ENCODE measurements at places on chromosomes 12 and 14.
A peak's percentile ranks its signal among the peaks of the same experiment; 100 is the strongest.

- DNase-seq: no peak
These were observed 1036.1 kb downstream of the TMEM121 start for GRCh38 chr14:106562451-106562850.

- no peak for DNase-seq
These were observed 60.5 kb downstream of the ERGIC2 start for GRCh38 chr12:29320295-29321085.

- no peak for DNase-seq
These were observed 168.2 kb upstream of the GZMB start for GRCh38 chr14:24802236-24802635.

GRCh38 chr12:110012659-110013058 lies 13.4 kb downstream of the ANKRD13A start:
- DNase-seq: no peak

DNA sequence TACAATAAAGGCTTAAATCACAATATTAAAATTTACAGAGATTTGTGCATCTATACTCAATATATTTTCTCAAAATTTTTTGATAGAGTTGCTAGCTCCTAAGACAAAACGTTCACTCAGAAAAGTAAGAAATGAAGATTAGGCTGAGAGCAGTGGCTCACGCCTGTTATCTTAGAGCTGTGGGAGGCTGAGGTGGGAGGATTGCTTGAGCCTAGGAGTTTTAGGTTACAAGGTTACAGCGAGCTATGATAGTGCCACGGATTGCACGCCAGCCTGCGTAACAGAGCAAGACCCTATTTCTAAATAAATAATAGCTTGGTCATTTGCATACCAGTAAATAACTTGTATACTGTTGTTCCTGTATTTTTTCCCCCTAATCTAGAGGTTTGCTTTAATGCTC lies 35.0 kb upstream of the CFL2 start:
- no peak for DNase-seq

DNA sequence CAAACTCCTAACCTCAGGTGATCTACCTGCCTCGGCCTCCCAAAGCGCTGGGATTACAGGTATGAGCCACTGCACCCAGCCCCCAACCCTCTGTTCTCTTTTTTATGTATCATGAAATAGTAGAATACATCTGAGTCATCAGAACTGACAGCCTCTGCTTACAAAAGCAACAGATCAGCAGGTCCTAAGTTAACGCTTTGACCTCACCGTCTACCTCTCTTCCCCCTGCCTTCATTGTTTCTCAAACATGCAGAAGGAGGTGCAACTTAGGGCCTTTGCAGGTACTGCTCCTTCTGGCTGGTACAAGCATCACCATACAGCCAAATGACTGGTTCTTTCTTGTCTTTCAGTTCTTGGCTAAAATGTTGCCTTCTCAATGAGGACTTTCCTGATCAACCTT lies 249.2 kb downstream of the PAWR start:
- DNase-seq: no peak

GRCh38 chr14:24409956-24410355 lies 11.2 kb downstream of the NYNRIN start:
- DNase-seq: peak; percentile 14

DNA sequence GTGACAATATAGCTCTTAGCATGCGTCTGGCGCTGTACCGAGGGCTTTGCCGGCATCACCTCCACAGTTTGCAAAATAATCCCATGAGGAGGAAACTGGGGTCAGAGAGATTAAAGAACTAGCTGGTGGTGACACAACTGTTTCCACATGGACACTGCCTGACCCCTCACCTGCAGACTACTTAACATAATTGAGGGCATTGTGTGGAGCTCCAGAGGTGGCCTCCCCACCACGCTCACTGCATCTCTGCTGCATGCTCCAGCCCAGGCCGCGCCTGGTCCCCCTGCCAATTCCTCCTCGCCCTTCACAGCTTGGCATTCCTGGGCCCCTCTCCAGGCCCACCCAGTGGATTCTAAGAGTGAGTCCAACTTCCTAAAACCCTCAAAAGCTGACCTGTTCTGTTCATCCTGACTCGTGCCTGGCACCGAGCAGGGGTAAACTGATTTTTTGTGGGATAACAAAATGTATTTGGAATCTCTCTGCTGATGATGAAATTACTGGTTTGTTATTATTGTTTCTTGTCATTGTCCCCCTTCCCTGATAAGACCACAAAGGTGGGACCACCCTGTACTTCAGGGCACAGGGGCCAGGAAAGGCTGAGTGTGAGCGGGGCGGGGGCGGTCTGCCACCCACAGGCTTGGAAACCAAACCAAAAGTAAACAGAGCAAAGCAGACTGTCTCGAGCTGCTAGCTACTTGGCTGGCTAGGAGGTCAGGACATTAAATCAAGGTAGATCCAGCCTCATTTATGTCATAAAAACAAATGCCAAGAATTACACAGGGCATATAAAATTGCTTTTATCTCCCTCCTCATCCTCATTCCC lies 40.6 kb downstream of the CHGA start:
- DNase-seq: peak; percentile 53

- no peak for DNase-seq
These were observed 4.7 kb upstream of the PSMA6 start for GRCh38 chr14:35287431-35288013.

DNA sequence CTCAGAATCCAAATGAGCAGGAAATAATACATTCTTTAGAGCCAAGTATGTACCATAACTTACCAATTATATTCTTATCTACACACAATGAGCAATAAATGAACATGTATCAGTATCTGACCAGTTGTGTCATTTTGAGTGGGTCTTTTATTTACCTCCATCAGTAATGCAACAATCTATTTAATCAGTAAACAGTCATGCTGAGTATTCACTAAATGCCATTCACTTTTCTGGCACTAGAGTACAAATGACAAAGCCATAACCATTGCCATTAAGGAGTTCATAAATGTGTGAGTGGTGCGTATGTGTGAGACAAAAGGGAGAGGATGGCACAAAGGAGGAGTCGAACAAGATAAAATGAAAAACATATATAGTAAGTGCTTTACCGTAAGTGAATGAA lies 1.5 kb upstream of the STRAP start:
- DNase-seq: no peak

DNA sequence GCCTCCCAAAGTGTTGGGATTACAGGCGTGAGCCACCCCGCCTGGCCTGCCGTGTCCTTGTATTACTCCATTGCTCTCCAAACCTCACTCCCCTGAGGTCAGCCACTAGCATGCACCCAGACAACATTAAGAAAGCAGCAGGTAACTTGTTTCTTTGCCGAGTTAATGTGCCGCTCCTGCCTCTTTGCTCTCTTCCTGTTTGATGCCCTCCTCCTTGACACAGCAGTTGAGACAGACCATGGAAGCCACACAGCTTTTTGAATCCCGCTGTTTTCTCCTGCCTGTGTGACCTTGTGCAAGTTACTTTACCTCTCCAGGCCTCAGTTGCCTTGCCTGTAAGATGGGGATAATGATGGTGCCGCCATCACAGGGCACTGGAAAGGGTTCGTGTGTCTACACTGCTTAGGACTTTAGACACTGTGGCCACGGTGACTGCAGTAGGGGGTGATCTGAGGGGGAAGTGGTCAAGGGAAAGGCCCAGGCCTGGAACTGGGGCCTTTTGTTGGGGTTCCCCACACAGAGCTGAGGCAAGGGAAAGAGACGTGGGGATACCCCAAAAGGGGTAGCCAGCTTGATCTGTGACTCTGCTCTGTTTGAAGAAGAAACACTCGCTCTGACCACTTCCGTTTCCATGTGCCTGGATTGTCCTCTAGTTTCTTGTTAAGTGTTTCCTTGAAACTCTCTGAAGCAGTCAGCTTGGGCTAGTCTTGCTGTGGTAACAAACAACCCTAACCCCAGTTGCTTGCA lies 69.3 kb downstream of the RIN3 start:
- no peak for DNase-seq

- DNase-seq: no peak
These were observed 76.4 kb upstream of the FAR2 start for GRCh38 chr12:29072631-29073030.

GRCh38 chr12:131389054-131390013 lies 321.6 kb upstream of the SFSWAP start:
- DNase-seq: no peak

GRCh38 chr14:89013098-89013504 lies 188.7 kb downstream of the TTC8 start:
- DNase-seq: no peak

GRCh38 chr14:31457665-31458659 lies 656 bp upstream of the DTD2 start:
- DNase-seq: no peak

GRCh38 chr12:52496590-52497071 lies 3.6 kb upstream of the KRT6A start:
- no peak for DNase-seq

GRCh38 chr12:125871811-125872594 lies 806.8 kb downstream of the AACS start:
- DNase-seq: no peak

- DNase-seq: no peak
These were observed 21.2 kb downstream of the MAX start for GRCh38 chr14:65080960-65081747.

DNA sequence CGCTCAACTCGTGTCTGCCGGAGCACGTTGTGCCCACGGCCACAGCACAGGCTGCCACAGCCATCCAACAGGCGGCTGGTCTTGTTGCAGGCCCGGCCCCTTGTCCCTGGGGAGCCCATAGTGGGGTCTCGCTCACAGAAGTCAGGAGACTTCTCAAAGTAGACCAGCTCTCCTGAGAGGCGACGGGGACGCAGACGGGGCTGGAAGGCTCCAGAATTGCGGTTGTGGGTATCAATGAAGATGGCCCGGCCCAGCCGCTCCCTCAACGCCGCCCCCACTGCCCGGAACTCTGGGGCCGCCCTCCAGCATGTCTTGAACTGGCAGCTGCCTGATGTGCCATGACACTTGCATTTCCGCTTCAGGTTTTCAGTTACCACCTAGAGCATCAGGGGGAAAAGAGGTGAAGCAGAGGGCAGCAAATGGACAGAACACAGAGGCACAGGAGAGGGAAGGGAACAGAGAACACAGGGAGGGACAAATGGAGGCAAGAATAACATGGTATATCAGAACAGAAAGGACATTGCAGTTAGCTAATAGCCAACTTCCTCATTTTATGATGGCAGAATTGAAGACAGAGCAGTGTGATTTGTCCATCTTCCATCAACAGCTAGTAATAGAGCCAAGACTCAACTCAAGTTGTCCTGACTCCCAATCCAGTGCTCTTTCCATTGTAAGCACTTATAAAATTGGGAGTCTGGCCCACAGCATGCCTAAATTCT lies 5.2 kb downstream of the WNT10B start:
- peak; percentile 24 for DNase-seq

- peak; percentile 88 for DNase-seq
These were observed 18.2 kb upstream of the RNASE12 start for GRCh38 chr14:20609215-20610001.

GRCh38 chr12:131112021-131112420 lies 158.3 kb downstream of the ADGRD1 start:
- DNase-seq: no peak

DNA sequence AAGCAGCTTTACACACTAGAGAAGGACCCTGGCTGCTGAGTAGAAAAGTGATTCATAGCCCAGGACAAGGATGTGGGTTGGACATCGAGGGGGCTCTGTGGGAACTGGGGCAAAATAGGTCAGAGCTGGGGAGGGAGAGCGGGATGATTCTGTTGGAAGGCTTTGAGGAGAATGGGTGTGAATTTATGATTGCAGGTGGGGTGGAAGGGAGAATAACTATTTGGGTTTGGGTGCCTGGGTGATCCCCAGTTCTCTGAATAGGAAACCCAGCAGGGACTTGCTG lies 13.1 kb downstream of the SERPINA3 start:
- no peak for DNase-seq

DNA sequence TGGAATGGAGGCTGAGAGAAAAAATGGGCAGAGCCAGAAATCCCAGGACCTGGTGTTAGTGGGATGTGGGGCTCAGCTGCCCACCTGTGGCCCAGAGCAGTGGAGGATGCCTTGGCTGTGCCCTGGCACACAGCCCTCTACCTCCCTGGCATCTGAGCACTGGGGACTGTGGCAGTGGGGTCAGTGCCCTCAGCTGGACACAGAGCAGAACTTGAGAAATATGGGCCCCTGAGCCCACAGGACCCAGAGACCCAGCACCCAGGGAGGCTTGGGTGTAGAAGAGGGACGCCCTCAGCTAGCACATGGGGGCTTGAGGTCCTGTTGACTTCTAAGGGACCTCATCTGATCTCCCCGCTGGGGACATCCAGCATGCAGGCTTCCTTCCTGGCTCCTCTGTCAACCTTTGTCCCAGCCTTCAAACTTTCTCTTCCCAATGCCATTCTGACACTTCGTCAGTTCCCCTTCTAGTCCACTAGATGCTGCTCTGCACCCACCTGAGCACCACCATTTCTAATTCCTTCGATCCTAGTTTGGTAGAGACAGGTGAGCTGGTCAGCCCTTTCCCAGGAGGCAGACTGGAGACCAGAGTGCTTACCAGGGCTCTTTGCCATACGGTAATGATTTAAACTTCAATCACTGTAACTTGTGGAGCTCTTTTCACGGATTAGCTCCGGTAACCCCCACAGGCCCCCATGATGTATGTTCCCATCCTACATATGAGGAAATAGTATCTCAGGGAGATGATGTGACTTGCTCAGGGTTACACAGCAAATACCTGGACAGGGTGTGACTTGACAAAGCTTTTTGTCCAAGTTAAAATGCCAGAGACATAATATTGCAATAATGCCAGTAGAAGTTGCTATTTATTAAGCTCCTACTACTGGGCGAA lies 143.7 kb downstream of the ASCL4 start:
- no peak for DNase-seq

GRCh38 chr12:1003600-1004271 lies 12.7 kb downstream of the ERC1 start:
- DNase-seq: no peak

DNA sequence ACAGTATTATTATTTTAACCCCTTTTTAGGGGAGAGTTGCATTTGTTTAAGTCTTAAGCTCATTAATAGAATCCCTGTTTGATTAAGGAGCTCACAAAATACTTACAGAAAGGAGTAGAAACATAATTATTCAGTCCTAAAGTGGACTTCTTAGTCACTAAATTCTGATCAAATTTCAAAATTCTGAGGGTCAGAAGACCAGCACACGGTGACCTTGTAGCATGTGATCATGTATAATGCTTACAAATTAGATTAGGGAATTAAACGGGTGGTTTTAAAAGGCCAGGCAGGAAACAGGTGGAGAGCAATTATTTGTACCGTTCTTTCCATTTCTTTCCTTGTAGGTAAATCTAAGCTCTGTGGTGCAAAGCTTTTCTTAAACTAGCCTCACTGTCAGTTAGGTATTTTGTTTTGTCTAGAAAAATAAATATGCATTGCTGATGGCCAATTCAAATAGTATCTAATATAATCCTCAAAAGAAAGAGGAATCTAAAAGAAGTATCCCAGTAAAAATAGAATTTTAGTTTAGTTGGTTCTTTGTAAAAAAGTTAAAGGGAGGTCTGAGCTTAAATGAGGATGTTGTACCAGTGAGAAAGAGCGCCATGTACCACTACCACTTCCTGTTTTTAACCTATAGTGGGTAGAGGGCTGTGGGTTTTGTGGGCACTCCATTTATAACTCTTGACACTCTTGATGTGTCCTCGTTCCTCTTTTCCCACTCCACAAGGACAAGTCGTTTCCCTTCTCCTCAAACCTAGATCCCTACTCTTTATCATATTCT lies 51.1 kb downstream of the SLC38A1 start:
- DNase-seq: peak; percentile 32
